SJCRH30 (cell line): ENCODE measurements at places on chromosomes 1 and 21.

DNA sequence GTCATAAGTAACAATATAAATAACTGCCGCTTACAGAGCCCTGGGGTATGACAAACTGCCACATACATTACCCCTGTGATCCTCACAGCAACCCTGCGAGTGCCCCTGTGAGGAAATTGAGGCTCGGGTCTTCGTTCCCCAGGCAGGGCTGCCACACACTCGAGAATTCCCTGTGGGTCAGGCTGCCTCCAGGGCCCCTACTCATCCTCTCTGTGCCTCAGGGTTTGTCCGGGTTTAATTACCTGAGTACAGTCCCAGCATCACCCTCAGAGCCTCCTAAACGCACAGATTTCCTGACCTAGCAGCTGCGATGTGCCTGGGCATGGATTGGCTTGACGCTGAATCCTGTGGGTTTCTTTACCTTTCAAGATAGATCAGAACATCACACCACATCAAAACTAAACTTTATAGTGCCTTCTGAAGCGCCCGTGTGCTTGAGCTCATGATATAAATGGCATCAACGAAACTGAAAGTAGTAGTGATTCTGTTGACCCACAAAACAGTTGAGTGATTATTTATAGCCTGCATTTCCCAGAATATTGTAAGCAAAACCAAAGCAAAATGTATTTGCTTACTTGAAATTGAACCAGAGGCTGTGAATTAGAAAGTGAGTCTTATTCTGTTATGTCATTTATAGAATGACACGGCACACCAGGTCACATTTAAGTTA is 14.0 kb downstream of the SLC37A1 start:
- DNase-seq: no peak

GRCh38 chr1:227763246-227764018 is 28.2 kb downstream of the SNAP47 start:
- no peak for DNase-seq

DNA sequence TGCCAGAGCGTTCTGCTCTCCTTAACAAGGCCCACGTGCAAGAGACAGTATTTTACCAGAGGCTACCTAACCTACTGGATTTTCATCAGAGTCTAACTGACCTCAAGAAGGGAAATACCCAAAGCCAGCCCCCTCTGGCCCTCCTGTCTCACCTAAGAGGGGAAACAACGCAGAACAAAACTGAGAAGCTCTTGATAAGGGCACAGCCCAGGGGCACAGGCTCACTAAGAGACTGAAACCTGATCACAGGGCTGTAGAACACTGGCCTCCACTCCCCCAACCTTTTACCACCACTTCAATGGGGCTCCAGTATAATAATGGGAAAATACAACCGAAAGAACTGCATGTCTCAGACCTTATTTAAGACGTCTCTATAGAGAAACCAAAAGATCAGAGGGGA is 449.5 kb upstream of the CAMK1G start:
- peak; percentile 27 for DNase-seq

- DNase-seq: no peak
Observed at GRCh38 chr21:46431884-46432488, 26.7 kb upstream of the DIP2A start.

GRCh38 chr1:55301912-55302311 is 86.7 kb upstream of the USP24 start:
- DNase-seq: no peak

- DNase-seq: no peak
Observed at GRCh38 chr21:37592496-37592895, 225.9 kb downstream of the DYRK1A start.

- peak; percentile 80 for DNase-seq
Observed at GRCh38 chr1:2199042-2199810, 4.7 kb upstream of the FAAP20 start.

DNA sequence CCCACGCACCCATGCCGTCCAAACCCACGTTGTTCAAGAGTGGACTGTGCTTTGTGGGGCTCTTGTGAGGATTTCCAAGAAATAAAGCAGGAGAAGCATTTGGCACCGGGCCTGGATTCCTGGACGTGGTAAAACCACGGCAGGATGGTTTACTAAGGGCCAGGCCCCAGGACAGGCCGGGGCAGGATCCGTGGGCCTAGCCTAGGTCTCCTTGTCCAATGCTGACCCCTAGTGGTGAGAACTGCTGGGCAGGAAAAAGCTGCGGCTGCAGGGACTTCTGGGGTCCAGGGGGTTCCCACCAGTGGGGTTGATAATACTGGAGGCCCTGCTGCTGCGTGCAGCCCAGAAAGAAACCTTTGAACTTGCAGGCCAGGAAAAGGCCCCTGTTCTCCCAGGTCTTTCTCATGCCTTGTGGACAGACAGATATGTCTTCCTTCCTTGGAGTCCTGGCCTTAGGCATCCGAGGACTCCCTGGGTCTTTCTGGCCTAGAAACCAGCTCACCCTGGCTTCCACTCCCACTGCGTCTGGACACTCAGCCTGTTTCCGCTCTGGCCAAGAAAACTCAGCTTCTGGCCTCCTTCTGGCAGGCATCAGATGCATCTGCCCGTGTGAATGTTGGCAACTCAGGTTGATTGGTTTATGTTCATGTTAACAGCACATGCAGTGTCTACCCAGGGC is 106.9 kb upstream of the TMEM51 start:
- DNase-seq: peak; percentile 72

DNA sequence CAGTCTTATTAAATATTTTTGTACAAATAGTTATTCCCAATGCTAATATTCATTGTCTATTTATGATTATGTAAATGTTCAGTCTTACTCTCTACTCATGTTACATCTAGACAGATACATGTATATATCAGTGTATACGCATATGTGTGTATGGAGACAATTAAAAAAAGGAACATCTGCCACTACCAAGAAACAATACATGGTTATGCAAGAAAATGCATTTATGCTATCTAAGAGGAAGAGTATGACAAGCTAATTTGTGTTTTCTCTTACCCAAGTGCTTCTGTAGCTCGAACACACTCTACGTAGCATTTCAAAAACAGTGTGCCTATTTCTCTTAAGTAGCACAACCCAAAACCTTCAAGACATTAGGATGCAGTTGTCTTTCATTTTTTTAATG is 6.1 kb upstream of the RLF start:
- no peak for DNase-seq

DNA sequence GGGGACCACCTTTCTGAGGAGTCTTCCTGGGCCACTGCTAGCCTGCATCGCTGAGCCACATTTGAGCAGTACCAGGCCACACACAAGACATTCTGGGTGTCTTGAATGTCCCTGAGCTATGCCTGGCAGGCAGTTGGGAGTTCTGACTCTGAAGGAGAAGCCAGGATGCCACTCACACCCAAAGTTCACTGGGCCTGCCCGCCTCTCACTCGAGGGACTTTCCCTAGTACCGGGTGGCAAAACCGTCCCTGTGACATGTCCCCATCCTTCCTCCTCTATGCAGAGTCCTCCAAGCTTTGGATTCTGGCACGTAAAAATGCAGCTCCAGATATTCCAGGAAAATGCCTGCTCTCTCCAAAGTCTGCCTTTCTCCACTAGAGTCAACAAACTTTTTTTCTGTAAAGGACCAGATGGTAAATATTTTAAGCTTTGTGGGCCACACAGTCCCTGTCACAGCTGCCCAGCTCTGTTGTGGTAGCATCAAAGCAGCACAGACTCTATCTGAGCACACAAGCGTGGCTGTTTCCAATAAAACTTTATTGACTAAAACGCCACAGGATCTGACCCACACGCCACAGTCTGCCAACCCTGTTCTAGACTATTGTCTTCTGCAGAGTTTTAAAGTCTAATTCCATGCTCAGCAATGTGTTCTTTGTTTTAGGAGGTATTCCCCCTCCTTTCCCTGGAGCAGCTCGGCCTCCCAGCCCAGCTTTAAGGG is 19.2 kb upstream of the GUCA2B start:
- no peak for DNase-seq

- DNase-seq: no peak
Observed at GRCh38 chr1:53288002-53288789, 39.7 kb downstream of the LRP8 start.

DNA sequence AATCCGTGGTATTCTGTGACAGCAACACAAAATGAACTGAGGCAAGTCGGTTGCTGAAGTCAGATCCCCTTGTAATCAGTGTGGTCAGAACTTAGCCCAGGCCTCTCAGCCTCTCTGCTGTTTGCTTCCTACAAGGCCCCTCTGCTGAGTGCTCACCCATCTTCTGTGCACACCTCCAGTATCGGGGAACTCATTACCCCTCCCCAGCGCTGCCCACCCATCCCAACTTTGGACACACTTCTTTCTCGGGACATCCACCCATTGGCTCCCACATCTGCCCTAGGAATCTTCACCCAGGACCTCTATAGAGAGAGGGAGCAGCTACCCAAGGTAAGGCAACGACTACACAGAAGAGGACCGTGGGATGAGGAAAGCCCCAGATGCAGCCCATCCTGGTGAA is 217.5 kb downstream of the MATN1 start:
- DNase-seq: no peak

GRCh38 chr1:194825382-194825781 is 1639.0 kb upstream of the B3GALT2 start:
- DNase-seq: no peak

- no peak for DNase-seq
Observed at GRCh38 chr1:41427916-41428737, 56.4 kb downstream of the EDN2 start.

- no peak for DNase-seq
Observed at GRCh38 chr1:30316056-30316455, 407.3 kb downstream of the MATN1 start.

DNA sequence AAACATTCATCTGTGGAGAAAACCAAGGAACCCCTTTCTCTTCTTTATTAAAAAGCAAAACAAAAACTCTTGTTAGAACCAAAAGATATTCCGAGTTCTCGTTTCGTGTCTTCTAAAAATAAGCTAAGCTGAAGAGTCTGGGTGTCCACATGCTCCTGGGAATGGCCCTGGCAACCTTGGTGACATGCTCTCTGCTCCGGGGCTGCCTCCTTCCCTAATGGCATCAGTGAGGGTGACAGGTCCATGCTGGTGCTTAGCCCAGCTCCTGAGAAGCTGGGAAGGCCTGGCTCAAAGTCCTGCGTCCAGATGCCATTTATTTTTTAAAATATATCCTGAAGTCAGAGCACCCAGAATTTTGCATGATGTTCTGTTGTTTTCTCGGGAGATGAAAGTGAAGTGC is 24.6 kb upstream of the TRAPPC10 start:
- DNase-seq: no peak

- no peak for DNase-seq
Observed at GRCh38 chr1:201750120-201750519, 78.8 kb upstream of the IPO9 start.

- DNase-seq: no peak
Observed at GRCh38 chr1:112520166-112520565, 11.4 kb downstream of the WNT2B start.

DNA sequence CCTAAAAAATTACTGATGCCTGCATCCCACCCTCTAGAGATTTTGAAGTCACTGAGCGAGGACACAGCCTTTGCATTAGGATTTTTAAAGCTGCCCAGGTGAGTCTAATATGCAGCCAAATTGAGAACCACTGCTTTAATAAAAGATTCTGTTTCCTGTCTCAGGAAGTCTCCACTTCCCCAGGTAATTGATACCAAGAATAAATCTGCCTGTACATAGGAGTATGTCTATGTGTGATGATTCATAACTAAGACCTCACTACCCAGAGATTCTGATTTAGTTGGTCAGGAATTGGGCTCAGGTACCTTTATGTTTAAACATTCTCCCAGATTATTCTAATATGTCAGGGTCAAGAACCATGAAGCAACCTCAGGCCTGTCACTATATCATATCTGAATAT is 108.8 kb upstream of the ARTN start:
- no peak for DNase-seq

DNA sequence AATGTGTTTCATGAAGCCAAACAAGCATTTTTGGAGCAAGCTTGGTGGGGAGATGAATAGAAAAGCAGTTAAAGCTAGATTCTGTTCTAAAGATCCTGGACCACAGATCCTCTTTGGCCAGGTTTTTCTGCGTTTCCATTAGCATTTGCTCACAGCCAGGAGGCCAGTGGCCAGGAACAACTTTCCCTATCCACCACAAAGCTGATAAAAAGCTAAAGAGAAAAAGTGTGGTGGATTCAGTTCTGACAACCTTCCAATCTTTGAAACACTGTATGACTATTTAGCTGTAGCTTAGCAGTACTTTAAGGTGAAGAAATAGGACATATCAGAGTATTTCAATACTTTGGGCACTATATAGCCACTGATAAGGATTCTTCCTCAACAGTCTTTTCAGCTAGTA is 3.0 kb upstream of the NEK7 start:
- DNase-seq: no peak

DNA sequence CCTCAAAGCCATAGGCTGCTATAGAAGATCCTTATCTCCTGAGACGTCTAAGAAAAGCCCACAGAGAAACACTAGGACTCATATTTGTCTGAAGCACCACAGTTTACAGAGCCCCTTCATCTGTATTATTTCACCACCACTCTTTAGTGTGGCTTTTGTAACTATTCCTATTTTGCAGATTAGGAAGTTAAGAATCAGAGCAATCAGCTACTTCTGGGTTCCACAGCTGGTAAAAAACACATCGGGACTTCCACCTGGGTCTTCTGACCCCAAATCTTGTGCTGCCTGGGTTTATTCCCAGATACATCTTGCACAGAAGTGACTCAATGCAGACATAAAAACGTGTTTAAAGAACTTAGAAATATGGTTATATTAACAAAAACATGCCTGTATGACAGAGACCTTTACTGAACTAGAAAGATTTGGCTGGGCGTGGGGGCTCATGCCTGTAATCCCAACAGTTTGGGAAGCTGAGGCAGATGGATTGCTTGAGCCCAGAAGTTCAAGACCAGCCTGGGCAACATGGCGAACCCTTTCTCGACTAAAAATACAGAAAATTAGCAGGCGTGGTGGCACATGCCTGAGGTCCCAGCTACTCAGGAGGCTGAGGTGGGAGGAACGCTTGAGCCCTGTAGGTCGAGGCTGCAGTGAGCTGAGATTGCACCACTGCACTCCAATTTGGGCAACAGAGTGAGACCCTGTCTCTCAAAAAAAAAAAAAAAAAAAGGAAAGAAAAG is 40.9 kb downstream of the ELK4 start:
- DNase-seq: no peak

- DNase-seq: no peak
Observed at GRCh38 chr1:160058087-160058486, 11.9 kb downstream of the KCNJ10 start.

GRCh38 chr1:36352910-36353878 is 29.7 kb upstream of the EVA1B start:
- no peak for DNase-seq
